MM.1S (cell line): ENCODE measurements at places on chromosomes 7 and 10.

DNA sequence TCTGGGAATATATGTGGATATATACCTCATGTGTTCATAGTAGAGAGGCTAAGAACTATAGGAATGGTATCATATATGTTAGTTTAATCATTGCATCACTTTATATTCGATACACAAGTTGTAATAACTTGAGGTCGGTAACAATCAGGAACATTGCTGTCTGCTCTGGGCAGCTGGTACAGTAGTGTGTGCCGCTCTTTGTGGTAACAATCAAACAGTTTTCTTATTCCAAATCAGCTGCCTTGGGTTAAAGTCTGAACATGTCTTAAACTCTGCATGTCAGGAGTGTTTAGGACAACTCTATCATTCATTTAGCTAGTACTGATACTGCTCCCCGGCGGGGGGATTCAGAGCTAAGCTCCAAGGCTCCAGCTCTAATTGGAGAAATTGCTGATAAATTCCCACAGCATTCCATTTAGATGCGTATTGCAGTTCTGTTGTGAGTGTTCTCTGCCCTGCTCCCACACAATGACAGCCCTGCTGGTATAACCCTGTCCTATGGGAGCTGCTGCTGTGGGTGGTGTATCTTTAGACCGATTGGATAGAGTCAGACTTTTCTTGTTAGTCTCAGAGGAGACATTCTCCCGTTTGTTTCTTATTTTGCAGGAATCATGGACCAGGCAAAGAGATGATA, 707.5 kb upstream of the FZD8 start:
- no peak for DNase-seq

DNA sequence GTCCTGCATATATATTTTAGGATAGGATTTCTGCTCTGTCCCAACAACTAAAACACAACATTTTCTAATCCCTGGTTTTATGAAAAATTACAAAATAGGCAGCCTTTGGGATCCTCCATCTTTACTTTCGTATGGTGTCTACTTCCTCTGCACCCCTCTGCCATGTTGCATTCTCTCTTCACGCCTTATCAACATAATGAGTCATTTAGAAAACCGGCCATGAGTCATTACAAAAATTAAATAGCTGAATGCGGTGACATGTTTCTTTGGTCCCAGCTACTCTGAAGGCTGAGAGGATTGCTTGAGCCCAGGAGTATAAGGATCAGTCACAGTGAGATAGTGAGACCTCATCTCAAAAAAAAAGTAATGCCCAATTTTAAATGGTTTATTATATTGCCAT, 148.1 kb upstream of the CELF2 start:
- DNase-seq: no peak

- no peak for DNase-seq
Observed at GRCh38 chr7:33979807-33980355, 74.5 kb downstream of the BMPER start.

GRCh38 chr10:70679498-70679897, 7.2 kb downstream of the ADAMTS14 start:
- DNase-seq: no peak

DNA sequence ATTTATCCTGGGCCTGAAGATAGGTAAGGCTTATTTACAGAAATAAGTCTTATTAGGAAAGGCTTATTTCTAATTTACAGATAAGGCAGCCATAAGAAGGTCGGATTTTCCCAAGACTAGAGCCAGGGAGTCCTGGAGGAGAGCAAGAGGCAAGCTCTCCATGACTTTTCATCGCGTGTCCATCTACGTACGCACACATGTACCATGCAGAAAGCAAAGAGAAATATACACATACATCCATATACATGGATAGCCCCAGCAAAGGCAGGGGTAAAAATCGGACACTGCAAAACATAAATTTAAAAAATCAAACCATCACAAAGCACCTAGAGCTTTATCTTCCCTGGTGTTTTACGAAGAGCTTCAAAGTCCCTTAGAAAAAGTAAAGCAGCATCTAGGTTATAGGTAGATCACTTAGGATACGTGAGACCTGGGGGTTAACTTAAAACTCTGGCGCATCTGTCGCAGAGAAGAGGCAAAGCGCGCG, 25.8 kb upstream of the ZRANB1 start:
- no peak for DNase-seq

- no peak for DNase-seq
Observed at GRCh38 chr10:31318382-31318853, 598 bp upstream of the ZEB1 start.

GRCh38 chr7:45890902-45891461, 2.7 kb downstream of the IGFBP1 start:
- peak; percentile 54 for DNase-seq

DNA sequence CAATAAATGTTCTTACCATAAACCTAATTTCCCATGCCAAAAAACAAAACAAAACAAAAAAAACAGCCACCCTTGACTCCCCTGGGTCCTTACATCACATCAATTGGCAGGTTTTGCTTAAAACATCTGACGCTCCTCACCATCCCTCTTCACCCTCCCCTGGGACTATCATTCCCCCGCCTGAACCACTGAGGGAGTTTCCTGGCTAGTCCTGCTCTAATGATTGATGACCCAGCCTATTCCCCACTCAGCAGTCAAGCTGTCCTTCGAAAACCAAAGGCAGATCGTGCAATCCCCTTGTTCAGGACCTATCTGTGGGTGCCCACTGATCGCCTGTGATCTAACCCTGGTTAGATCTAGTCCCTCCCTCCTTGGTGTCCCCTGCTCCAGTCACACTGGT, 11.2 kb upstream of the FRMPD2 start:
- no peak for DNase-seq

DNA sequence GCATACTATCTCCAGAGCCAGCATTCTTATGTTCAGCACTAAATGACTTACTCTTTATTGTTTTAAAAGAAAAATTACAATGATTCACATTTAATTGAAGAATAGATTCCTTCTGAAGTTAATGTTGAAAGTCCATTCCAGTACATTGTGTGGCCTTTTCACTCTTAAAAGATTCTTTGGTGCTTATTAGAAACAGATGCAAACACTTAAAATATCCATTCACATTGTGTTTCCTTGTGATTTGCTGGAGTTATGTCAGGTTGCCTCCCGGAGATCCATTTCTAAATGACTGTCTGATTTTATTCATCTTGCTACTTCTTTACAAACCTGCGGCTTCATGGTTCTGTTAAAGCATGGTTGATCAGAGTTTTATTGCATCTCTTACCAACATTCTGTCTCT, 152.8 kb downstream of the FOXP2 start:
- no peak for DNase-seq

GRCh38 chr7:138238734-138239659, 162.7 kb downstream of the AKR1D1 start:
- DNase-seq: peak; percentile 46

- DNase-seq: no peak
Observed at GRCh38 chr7:134031835-134032617, 95.1 kb upstream of the LRGUK start.
